ENCODE measurements at places on chromosomes 12 and 14.

- DNase-seq: no peak
Measured at GRCh38 chr12:108043286-108043685, 85.8 kb upstream of the WSCD2 start.

- no peak for DNase-seq
Measured at GRCh38 chr14:93051600-93052546, 63.9 kb downstream of the ITPK1 start.

- DNase-seq: no peak
Measured at GRCh38 chr14:93146119-93146518, 30.4 kb upstream of the ITPK1 start.

GRCh38 chr14:64826845-64827244, 52.9 kb downstream of the SPTB start:
- no peak for DNase-seq

DNA sequence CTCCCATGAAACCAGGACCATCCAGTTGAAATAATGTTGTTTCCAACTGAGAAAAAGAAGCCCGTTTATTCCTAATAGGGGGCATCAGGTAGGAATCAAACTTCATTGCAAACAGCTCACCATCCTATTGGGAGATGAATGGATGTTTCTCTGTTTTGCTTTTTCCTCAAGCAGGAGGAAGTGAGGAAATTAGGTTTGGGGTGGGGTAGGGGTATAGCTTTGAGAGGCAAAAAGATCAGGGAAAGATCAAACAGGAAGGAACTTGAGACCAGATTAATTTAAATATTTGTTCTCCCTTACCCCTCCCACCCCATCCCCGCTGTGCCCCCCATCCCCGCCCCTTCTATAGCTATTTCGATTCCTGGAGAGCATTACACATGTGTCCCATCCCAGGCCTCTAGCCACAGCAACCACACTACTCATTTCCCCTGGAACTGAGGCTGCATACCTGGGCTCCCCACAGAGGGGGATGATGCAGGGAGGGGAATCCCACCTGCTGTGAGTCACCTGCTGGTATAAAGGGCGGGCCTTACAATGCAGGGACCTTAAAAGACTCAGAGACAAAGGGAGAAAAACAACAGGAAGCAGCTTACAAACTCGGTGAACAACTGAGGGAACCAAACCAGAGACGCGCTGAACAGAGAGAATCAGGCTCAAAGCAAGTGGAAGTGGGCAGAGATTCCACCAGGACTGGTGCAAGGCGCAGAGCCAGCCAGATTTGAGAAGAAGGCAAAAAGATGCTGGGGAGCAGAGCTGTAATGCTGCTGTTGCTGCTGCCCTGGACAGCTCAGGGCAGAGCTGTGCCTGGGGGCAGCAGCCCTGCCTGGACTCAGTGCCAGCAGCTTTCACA, at the start of gene IL23A:
IL23A (plus strand) TSS at position 577 of the 850 bp plus-strand sequence; CDS start at position 738, 161 bp downstream.
- DNase-seq: no peak

DNA sequence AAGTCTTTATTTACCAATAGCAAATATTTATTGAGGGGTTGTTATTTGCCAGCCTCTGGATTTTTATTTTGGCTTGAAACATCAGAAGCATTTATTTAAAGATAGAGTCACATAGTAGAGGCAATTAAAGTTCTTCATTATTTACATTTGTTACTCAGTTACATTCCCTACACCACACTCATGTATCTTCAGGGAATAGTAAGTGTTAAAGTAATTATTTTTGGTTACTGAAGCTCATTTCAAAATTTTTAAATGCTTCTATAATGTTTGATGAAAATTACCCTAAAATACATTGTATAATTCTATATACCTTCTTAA, 205.6 kb downstream of the ESR2 start:
- DNase-seq: no peak

GRCh38 chr12:77968021-77968420, 137.3 kb downstream of the NAV3 start:
- no peak for DNase-seq

GRCh38 chr14:72594099-72594901, 299.6 kb downstream of the DPF3 start:
- no peak for DNase-seq

GRCh38 chr12:48793696-48794095, 4.8 kb upstream of the ADCY6 start:
- no peak for DNase-seq

GRCh38 chr14:97486601-97487120, 689.5 kb downstream of the VRK1 start:
- DNase-seq: no peak
